Natural killer cell treated with Interleukin-12 subunit alpha and Interleukin-12 subunit beta and Interleukin-15 and Interleukin-18, amount 100 ng/mL, for 72 hours (primary cell): ENCODE measurements at places on chromosomes 12 and 14. TPM values are rescaled to one million over a fixed set of nuclear protein-coding genes. Genes with fewer than 3 reads are reported as not detected.

DNA sequence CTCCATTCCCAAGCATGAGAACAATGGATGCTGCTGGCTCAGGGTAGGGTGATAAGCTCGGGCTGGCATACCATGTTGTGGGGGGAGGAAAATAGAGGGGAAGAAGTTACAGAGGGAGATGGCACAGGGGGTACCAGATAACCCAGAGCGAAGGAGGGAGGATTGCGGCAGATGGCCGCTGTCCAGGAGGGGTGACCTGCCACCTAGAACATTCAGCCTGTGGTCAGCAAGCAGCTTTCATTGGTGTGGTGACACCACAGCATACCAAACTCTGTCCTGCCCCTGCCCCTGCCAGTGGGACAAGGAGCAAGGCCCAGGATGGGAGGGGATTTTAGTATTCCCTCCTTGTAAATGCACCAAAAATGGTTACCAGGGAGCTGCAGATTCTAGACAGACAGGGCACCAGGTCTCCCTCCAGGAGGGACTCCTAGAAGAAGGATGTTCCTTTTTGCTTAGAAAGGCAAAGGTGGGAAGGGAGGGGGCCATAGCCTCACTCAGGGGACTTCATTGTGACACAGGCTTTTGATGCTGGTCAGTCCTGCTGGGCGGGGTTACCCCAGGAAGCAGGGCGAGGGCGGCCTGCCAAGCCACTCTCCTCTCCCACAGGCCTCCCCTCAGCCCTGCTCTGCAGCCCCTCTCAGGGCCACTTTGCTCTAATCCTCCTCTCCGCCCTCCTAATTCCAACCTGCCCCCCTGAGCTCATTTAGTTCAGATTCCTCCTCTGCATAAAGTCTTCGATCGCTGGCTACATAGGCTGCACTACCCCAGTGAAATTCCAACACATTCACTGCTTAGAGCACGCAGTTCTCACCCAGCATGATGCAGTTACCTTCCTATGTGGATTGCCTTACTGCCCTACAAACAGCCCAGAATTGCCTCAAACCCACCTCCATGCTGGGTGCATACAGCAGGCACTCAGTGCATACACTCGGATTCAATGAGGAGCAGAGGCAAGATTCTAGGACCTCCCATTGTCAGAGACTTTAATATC is 36.0 kb upstream of the PLEKHG6 start:
- no peak overlapping the region for H3K27ac ChIP-seq
- no peak overlapping the region for H3K4me3 ChIP-seq
- H3K27me3 ChIP-seq = peaks cover 24% of the 10 kb centered on the region

GMPR2 gene
- 40.5 TPM for total RNA-seq

DNA sequence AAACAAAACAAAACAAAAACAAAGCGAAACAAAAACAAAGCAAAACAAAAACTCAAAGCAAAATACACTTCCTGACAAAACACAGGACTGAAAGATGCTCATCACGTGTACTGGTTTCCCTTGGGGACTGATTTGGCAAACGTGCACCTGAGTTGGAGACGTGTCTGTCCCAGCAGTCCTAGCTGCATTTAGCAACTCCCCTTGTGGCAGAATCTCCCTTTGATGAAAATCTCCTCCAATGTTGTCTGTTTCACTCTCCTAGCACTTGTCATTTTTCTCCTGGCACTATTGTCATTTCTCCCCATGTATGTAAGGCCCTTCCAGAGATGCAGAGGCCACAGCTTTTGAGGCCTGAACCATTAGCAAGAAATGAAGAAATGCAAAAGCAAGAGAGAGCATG is 6.8 kb upstream of the SLC24A4 start:
- peaks cover 8% of the 10 kb centered on the region for H3K4me1 ChIP-seq
- peaks cover 15% of the 10 kb centered on the region for H3K27me3 ChIP-seq
- H3K27ac ChIP-seq = no peak overlapping the region
- no peak for DNase-seq
- H3K4me3 ChIP-seq = no peak overlapping the region

- no peak overlapping the region for H3K4me3 ChIP-seq
- no peak for DNase-seq
- H3K36me3 ChIP-seq = no peaks in the 10 kb centered on the region
- no peak overlapping the region for H3K27ac ChIP-seq
- H3K27me3 ChIP-seq = peaks cover 22% of the 10 kb centered on the region
These were observed 14.4 kb upstream of the VRTN start for GRCh38 chr14:74333909-74334308.

- no peaks in the 10 kb centered on the region for H3K4me1 ChIP-seq
- no peaks in the 10 kb centered on the region for H3K36me3 ChIP-seq
- DNase-seq = no peak
- H3K27me3 ChIP-seq = no peaks in the 10 kb centered on the region
- H3K4me3 ChIP-seq = no peak overlapping the region
These were observed 417.7 kb upstream of the ATXN7L3B start for GRCh38 chr12:74119811-74120362.

GRCh38 chr12:69431591-69432222 is 38.5 kb upstream of the FRS2 start:
- no peaks in the 10 kb centered on the region for H3K36me3 ChIP-seq
- no peaks in the 10 kb centered on the region for H3K4me1 ChIP-seq
- H3K4me3 ChIP-seq = no peak overlapping the region
- H3K27me3 ChIP-seq = peaks cover 11% of the 10 kb centered on the region
- no peak for DNase-seq

GRCh38 chr12:130917607-130918006 is 36.1 kb upstream of the ADGRD1 start:
- no peak overlapping the region for H3K4me3 ChIP-seq
- peaks cover 5% of the 10 kb centered on the region for H3K4me1 ChIP-seq
- no peaks in the 10 kb centered on the region for H3K36me3 ChIP-seq
- H3K27ac ChIP-seq = no peak overlapping the region

DNA sequence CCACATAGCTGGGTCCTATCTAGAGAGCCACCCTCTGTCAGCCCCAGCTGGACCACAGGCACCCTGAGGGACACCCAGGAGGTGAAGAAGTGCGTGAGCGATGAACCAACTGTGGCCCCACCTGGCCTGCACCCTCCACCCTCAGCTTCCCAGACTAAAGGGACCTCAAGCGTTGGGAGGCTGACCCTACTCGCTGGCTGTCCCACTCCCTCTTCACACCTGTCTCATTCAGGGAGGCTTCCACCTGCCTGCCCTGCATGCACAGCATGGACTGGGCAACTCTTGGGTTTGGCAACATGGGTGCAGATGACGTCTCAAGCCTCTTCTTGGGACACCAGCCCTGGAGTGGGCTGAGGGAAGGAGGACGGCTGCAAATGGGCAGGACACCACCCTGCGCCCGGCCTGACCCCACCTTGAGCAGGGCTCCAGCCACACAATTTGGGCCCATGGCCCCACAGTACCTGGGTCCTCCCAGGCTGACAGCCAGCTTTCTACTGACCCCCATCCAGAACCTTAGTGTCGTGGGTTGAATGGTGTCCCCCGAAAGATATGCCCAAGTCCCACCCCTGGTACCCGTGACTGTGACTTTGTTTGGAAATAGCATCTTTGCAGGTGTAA is 2.1 kb downstream of the TMEM179 start:
- H3K4me3 ChIP-seq = no peak overlapping the region
- H3K27me3 ChIP-seq = peaks cover 30% of the 10 kb centered on the region
- no peak overlapping the region for H3K27ac ChIP-seq
- DNase-seq = peak; percentile 41

DNA sequence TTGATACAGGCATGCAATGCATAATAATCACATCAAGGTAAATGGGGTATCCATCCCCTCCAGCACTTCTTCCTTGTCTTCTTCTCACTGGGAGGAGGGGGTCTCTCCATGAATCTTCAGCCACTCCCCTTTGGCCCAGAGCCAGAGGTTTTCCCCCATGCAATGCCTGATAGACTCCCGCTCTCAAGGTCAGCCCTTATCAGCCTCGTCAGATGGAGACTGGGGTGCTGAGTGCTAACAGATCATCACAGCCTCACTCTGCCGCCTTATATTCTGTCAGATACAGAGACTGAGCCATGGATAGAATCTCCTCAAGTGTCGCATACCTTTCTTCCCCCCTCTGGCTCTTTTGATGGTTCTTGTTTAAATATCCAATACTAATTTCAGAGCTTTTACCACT is 503.1 kb downstream of the AACS start:
- H3K27ac ChIP-seq = no peak overlapping the region
- H3K27me3 ChIP-seq = peaks cover 6% of the 10 kb centered on the region

TOMM20L gene
- not detected for total RNA-seq

DNA sequence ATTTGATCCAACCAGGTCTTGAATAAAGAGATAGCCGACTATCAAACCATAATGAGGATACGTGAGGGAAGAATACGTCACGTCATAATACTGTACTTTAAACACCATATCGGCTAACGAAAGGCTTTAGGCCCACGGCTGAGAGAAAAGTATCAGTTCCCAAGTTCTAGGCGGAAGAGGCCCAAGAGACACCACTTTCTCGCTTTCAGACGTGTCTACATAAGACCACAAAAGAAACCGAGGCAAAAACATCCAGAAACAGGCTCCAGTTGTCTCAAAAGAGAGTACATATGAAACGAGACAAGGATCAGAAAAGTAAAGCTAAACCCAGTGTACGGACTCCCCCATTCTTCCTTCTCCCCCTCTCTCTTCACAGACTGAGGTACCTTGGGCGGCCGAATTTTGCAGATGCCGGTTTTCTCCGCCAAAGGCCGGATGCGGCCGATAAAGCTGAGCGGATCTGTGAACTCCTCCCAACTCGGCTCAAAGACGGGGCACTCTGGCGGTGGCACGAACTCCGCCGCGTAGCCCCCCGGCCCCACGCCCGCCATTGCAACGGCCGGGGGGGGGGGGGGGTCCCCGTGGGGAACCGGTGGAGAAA is 479 bp downstream of the KDM5A start:
- H3K4me3 ChIP-seq = peak overlapping the region; percentile 98
- DNase-seq = peak; percentile 73
- H3K27ac ChIP-seq = peak overlapping the region; percentile 93
- H3K4me1 ChIP-seq = peaks cover 33% of the 10 kb centered on the region
- H3K36me3 ChIP-seq = peaks cover 25% of the 10 kb centered on the region

MYF5 gene
- total RNA-seq = not detected

SLC39A5 gene
- total RNA-seq = 1.4 TPM

DNA sequence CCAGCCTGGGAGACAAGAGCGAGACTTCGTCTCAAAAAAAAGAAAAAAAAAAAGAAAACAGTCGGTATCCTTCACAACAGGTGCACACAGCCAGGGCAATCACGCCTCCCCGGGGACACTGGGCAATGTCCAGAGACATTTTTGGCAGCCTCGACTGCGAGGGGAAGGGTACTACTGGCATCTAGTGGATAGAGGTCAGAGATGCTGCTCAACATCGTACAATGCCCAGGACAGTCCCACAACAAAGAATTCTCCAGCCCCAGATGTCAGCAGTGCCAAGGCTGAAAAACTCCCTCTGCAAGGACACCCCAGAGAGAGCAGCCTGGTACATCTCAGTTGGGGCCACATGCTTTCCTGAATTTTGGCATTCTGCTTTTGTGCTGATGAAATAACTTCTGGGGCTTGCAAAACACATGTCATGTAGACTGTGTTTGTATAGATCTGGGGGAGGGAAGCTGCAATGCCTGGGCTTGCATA is 21.5 kb downstream of the ALDH2 start:
- no peaks in the 10 kb centered on the region for H3K4me1 ChIP-seq
- no peak overlapping the region for H3K27ac ChIP-seq
- DNase-seq = no peak
- H3K36me3 ChIP-seq = no peaks in the 10 kb centered on the region

DNA sequence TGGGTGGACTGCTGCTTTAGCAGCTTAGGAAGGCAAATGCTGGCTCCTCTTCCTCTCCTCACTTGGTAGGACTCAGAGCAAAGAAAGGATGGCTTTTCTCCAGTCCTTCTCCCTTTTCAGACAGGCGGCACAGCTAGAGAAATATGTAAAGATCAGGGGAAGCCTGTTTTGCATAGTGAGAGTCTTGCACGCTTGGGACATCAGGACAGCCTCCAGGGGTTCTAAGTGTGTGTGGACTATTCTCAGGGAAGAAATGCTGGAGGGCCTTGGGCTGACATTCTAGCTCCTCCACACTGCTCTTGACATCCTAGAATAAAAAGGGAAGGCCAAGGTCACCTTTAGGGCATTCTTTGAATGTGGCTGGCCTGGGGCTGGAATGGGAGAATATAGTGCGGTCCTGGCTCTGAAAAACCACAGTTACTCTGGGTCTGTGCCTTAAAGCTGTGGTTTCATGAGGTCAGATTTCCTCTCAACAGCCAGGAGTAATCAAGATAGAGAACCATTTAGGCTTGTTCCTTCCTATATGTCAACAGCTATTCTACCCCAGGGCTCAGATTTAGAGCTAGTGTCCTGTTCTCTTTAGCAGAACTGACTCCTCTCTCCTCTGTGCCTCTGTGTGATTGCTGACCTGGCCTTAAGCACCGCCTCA is 24.3 kb downstream of the CMA1 start:
- no peaks in the 10 kb centered on the region for H3K36me3 ChIP-seq

MMP17 gene
- total RNA-seq = not detected

ISM2 gene
- total RNA-seq = 0.14 TPM
